ENCODE measurements at places on chromosomes 7 and 10. TPM values are rescaled to one million over a fixed set of nuclear protein-coding genes. Genes with fewer than 3 reads are reported as not detected.

The CLIP2 gene
- 0.32 TPM for polyA plus RNA-seq

The TMEM178B gene
- polyA plus RNA-seq, result 0.03 TPM

The MPLKIP gene
- 61.5 TPM for polyA plus RNA-seq

The TYW1B gene
- polyA plus RNA-seq, result 1.9 TPM

The OR6B1 gene
- polyA plus RNA-seq, result not detected

The SFTPA1 gene
- not detected for polyA plus RNA-seq

The PDE1C gene
- not detected for polyA plus RNA-seq

The FRA10AC1 gene
- 5.9 TPM for polyA plus RNA-seq

- no peak for DNase-seq
These were observed 736.4 kb upstream of the PHF14 start for GRCh38 chr7:10237306-10237705.

- DNase-seq, result no peak
These were observed 170.4 kb downstream of the TAX1BP1 start for GRCh38 chr7:27910326-27910725.

DNA sequence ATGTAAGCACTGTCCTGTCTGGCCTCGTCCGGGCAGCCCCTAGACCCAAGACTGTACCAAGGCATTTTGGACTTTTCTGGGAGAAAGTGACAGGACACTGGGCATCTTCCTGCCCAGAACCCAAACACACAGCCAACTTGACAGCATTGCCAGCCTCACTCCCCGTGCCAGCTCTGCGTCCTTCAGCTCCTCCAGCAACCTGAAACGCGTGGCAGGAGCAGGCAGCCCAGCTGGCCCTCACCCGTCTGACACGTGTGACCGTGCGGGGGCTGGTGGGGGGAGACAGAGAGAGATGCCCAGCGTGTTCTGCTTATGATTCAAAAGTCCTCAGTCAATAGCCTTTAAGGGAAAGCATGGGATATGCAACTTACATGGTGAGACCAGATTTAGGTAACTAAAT, 50.3 kb upstream of the SLC29A3 start:
- DNase-seq, result no peak

- DNase-seq, result no peak
These were observed 20.4 kb downstream of the SH2B2 start for GRCh38 chr7:102306916-102307677.

- no peak for DNase-seq
These were observed 261.0 kb upstream of the KLF6 start for GRCh38 chr10:4046030-4046429.

GRCh38 chr7:129401967-129402860, 32.0 kb upstream of the STRIP2 start:
- no peak for DNase-seq

GRCh38 chr10:86830043-86830591, 73.7 kb downstream of the BMPR1A start:
- DNase-seq, result no peak

DNA sequence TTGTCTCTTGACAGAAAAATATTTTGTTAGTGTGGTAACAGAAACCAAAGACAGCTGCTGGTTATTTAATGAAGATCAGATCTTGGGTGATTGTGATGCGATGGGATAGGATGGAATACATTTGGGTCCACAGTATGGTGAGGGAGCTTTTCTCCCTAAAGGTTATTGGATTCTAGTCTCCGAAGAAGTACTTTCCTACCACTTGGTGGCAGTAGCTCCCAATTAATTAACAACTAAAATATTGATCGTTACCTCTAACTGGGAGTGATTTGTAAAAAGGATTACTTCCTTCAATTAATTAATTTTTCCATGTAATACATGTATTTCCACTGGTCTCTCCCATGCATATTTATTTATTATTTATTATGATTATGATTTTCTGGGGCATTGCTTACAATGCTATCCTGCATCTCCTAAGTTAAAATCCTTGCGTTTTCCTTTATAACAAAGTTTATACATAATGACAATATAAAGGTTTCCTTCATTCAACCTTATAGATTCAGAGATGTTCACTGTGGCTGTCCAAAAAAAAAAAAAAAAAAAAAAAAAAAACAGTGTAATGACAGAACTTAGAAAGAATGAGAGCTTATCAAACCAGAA, 25.6 kb downstream of the TMEM196 start:
- DNase-seq, result no peak
